Stimulated activated CD4-positive, alpha-beta T cell treated with anti-CD3 and anti-CD28 coated beads, Interleukin-2, amount 100 ng/mL, for 24 hours (primary cell): ENCODE measurements at places on chromosomes 5 and 9.

GRCh38 chr5:109589986-109590385, 99.7 kb upstream of the MAN2A1 start:
- no peak for DNase-seq

DNA sequence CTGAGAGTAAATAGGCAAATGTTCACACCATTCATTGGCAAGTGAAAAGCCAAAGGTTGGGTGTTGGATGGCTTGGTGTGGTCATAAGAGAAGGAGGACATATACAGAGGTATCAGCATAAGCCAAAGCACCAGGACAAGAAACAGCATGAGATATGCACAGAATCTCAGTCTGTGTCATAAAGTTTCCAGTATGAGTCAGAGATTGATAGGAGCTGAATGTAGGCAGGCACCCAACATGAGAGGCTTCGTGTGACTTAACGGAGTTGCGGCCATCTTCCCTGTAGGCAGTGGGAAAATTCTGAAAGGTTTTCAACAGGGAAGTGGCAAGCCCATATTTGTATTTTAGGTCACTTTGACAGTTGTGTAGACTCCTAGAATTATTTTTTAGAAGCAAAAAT, 54.5 kb downstream of the SNCAIP start:
- no peak for DNase-seq

DNA sequence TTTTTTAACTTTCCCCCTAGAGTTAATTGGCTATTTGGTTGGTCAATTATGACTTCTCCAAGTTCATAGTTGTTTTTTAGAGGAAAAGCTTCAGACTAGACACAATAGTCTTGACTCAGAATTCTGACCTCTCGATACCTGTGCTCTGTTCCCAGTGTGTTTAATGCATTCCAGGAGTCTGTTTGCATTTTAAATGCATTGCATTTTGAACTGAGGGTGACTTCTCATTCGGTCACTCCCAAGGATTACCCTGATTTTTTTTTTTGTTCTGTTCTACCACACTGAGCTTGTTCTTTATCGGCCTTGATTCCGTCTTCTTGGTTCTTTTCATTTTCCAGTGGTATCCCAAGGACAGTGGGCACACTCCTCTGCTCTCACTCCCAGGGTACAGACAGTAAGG, 16.3 kb downstream of the ARHGEF28 start:
- DNase-seq = no peak

DNA sequence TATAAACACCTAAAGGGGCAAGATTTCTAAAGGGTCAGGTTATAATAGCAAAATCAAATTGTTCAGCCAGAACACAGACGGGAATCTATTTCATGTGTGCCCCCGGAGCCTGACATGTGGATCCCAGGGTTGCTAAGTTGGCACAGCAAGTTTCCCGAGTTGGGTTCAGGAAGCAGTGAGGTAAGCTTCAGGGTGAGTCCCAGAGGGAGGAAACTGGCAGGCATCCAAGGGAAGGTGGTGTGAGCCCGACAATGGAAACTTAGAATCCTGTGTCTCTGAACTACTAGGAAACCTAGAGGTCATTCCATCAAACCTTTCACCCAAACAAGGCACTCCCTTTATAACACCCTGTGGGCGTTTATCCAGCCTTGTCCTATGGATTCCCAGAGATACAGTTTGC, 98.4 kb downstream of the ADRB2 start:
- no peak for DNase-seq

- no peak for DNase-seq
Observed at GRCh38 chr9:137402746-137403145, 20.2 kb downstream of the EXD3 start.
